ENCODE measurements at places on chromosomes 3 and 15. TPM values are rescaled to one million over a fixed set of nuclear protein-coding genes. Genes with fewer than 3 reads are reported as not detected.

ATP8B4 gene
- 90.2 TPM for total RNA-seq

IL17RE gene
- 0.64 TPM for total RNA-seq

- peak; percentile 14 for DNase-seq
Observed at GRCh38 chr3:60582288-60582687, 669.0 kb downstream of the FHIT start.

- peak; percentile 69 for DNase-seq
Observed at GRCh38 chr15:39834256-39834655, 51.6 kb upstream of the FSIP1 start.

DNA sequence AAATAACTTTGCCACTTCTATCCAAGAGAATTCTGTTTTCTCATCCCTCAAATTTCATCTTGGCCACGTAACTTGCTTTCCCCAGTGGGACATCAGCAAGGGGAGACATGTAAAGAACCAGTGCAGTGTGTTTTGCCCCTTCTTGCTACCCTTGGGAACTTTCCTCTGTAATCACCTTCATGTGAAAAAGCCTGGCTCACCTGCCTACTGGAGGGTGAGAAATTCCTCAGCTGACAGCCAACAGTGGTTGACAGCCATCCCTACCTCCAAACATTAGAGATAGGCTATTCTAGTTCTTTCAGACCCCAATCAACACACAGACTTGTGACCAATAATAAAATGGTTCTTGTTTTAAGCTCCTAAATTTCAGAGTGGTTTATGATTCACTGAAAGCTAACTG, 333.9 kb upstream of the TBC1D5 start:
- DNase-seq = no peak

All from fibroblast of villous mesenchyme (primary cell).